ENCODE measurements at places on chromosomes 6 and 20.

DNA sequence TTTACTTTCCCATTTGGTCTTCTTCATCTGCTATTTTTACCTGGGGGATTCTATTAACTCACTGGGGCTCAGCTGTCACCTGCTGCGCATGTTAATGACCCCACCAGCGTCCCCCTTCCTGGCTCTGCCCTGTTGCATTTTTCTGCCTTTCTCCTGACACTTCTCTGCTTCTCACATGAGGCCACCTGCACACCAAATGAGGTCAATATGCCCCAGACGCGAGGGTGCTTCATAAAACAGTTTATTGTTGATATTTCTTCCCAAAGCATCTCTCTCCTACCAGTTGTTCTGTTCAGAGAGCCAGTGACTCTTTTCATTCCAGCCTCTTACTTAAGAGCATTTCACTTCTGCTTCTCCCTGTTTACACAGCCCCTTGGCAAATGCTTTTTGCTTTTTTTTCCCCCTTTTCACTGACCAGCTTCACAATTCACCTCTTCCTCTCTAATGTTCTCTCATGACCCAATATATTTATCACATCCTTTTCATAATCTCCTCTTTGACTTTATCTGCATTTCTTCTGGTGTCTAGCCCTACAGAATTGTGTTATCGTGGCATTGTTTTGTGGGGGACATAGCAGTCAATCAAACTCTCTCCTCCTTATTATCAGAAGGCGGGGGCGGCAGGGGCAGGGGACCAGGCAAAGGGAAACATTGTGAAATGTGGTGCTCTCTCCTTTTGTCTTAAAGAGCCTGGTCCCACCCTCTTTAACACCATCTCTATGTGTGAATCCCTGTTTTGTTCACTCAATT lies 545.8 kb upstream of the CITED2 start:
- DNase-seq, result no peak

DNA sequence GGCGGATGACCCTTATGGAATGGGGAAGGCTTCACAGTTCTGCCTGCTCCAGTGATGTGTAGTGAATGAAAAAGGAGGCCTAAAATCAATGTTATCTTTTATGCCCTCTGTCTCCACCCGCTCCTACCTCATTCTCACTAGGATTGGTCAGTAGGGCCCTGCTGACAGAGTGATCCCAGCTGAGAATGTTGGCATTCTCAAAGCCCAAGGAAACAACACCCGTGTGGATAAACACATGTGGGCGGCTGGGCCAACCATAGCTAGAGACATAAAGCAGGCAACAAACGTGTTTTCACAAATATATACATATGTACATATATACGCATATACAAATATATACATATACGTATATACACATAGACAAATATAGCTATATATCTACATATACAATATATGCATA lies 4.5 kb downstream of the RIPK1 start:
- DNase-seq, result no peak

GRCh38 chr6:107491138-107491609 lies 1.3 kb downstream of the SOBP start:
- no peak for DNase-seq

DNA sequence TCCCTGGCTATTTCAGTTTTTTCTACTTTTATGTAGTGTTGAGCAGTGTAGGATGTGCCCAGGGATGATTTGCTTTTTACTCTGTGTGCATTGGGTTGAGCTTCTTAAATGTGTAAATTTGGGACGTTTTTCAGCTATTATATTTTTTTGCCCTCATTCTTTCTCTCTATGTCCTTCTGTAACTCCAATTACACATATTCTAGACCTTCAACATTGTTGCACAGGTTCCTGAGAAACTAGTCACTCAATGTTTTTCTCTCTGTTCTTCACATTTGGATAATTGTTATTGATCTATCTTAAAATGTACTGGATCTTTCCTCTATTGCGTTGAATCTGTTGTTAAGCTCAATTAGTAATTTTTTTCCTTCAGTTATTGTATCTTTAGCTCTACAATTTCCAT lies 162.7 kb upstream of the TCF21 start:
- DNase-seq, result no peak

- DNase-seq, result no peak
These were observed 26.3 kb upstream of the ZNF318 start for GRCh38 chr6:43395776-43396175.

DNA sequence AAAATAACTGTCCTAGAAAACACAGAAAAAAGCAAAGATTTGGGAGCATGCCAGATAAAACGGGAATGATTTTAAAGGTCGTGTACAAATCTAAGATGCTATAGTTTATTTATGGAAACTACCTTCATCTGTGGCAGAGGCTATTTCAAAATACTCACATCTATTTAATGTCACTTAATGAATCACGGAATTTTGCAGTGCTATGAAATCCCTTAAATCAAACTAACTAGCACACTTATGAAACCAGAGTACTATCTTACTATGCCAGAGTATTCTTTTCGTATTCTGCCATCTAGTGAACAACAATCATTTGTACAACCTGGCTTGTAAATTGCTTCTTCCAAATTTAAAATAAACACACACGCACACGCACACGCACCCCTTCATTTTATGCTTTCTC lies 77.9 kb upstream of the BMP5 start:
- peak; percentile 42 for DNase-seq

GRCh38 chr6:161544801-161545480 lies 271.1 kb upstream of the AGPAT4 start:
- DNase-seq, result peak; percentile 16

DNA sequence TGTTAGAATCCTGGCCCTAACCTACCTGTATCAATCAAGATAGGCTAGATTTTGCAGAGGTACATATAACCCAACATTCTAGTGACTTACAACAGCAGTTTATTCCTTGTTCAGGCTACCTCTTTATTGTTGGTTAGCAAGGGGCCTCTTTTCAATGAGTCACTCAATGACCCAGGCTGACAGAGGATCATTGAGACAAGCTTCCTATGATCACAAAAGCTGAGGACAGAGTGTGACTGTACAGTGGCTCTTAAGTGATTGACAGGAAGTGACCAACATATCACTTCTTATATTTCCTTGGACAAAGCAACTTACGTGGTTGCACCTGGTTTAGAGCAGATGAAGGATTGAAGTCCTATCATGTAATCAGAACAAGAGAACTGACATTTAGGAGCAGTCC lies 740.9 kb downstream of the FRK start:
- no peak for DNase-seq

GRCh38 chr20:16699293-16699692 lies 30.5 kb upstream of the SNRPB2 start:
- DNase-seq, result no peak

GRCh38 chr6:140784573-140784972 lies 1348.2 kb upstream of the GJE1 start:
- no peak for DNase-seq

GRCh38 chr20:53302695-53303412 lies 290.8 kb downstream of the ZNF217 start:
- DNase-seq, result no peak

- DNase-seq, result no peak
These were observed 40.8 kb upstream of the BMP5 start for GRCh38 chr6:55916188-55916587.

DNA sequence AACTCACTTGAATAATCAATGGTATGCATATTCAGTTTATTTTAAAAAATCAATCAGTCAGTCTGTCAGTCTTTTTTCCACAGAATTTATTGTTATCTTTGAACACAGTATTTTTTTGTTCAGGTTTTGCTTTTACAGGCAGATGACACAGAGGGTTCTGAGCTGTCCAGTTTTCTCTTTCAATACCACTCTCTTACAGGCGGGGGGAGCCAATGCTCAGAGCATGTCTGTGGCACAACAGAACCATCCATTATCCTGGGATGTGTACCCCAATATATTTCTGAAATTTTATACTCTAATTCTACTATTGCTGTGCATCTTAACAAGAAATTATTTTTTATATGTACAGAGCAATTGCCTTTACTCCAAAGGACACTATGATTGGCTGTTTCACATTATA lies 21.2 kb downstream of the ROS1 start:
- DNase-seq, result no peak

DNA sequence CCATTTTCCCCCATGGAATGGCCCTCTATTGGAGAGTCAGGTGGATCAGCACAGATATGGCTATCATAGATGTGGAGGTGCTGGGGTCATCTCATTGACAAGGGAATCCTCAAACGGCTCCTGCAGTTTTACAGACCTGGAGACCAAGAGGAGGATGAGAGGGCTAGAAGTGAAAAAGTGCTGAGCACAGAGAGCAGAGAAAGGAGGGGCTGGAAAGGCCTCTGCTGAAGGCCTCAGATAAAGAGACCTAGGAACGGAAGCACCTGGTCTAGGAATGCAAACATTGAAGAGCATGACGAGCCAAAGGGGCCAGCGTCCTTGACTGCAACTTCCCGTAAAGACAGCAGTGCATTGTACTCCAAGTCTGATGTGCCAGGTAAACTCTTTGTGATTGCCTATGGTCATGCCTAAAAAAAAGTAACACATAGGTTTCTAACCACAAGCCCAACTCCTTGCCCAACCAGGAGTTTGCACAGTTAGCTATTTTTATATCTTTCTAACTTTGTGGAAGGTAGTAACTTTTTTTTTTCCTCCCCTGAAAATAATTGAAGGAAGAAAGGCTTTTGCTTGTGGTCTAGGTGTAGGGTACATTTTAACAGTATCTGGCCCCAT lies 15.2 kb downstream of the RSPH4A start:
- no peak for DNase-seq

GRCh38 chr6:131924881-131925474 lies 26.2 kb downstream of the CCN2 start:
- no peak for DNase-seq

DNA sequence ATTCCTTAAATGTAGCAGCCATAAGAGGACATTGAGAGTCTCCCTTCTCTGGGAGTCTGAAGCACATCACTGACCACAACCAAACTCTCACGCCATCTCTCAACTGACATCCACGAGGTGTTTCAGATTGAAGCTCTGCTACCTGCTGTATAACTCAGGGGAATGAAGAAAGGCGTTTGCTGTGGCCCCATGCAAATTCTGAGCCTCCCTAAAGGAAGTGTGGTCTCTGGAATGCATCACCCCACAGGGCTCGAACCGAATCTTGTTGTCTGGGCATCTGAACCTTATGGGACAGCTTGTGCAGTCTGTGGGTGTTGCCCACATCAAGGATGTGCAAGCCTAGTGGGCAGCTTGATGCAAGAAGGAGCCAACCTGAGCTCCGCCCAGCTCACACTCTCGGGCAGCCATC lies 10.9 kb downstream of the PMEPA1 start:
- DNase-seq, result no peak

- DNase-seq, result peak; percentile 50
These were observed 31.9 kb downstream of the ARID1B start for GRCh38 chr6:156809034-156809433.

GRCh38 chr6:128464790-128465189 lies 55.6 kb downstream of the PTPRK start:
- DNase-seq, result no peak

- DNase-seq, result no peak
These were observed 2.4 kb downstream of the CTCFL start for GRCh38 chr20:57522380-57523140.

- no peak for DNase-seq
These were observed 190.1 kb upstream of the VGLL2 start for GRCh38 chr6:117075218-117075617.

- no peak for DNase-seq
These were observed 129.5 kb upstream of the SGK1 start for GRCh38 chr6:134447423-134447822.

DNA sequence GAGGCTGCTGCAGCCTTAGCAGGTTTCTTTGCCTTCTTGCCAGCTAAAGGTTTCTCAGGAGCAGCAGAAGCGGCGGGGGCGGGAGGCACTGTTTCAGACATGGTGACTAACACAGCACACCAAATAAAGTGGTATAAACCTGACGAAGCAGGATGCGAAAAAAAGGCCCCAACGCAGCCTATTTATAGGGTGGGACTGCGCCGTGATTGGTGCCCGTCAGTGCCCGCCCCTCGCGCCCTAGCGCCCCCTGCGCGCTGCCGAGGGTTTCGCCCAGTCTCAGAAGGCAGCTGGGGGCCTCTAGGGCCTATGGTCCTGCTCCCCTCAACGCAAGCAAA lies 55.0 kb downstream of the TRIM38 start:
- DNase-seq, result peak; percentile 46

- peak; percentile 42 for DNase-seq
These were observed 241.0 kb downstream of the ADGRG6 start for GRCh38 chr6:142542704-142543233.

- DNase-seq, result peak; percentile 57
These were observed 42.1 kb upstream of the CDH22 start for GRCh38 chr20:46350201-46350985.

- no peak for DNase-seq
These were observed 109.5 kb downstream of the KIF13A start for GRCh38 chr6:17877895-17878440.

- no peak for DNase-seq
These were observed 534.3 kb upstream of the NRSN1 start for GRCh38 chr6:23591761-23592160.

DNA sequence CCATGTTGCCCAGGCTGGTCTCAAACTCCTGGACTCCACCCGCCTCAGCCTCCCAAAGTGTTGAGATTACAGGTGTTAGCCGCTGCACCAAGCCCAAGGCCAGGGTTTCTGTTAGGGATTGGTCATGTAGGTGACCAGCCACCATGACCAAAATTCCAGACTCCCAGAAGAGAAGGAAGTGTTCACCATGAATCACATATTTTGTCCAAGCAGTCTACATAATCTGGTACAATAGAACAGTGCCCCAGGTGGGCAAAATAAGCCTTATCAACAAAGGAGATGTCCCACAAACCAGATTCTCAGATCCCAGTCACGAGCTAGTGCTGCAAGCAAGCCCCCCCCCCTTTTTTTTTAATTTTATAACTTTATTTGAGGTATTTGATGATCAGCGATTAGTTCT lies 20.0 kb downstream of the ZNF341 start:
- no peak for DNase-seq

GRCh38 chr6:76057469-76057868 lies 15.0 kb downstream of the IMPG1 start:
- DNase-seq, result no peak

DNA sequence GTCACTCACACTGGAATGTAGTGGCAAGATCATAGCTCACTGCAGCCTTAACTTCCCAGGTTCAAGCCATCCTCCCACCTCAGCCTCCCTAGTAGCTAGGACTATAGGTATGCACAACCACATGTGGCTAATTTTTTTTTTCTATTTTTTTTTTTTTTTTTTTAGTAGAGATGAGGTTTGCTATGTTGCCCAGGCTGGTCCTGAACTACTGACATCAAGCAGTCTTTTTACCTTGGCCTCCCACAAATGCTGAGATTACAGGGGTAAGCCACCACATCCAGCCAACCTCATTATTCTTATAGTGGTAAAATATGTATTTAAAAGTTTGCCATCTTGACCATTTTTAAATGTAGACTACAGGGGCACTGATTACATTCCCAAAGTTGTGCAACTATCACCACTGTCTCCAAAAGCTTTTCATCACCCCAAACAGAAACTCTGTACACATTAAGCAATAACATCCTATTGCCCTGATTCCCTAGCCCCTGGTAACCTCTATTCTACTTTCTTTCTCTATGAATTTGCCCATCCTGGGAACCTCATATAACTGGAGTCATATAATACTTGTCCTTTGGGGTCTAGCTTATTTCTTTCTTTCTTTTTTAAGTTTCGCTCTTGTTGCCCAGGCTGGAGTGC lies 268.0 kb upstream of the JARID2 start:
- no peak for DNase-seq

- no peak for DNase-seq
These were observed 642 bp downstream of the NKX2-2 start for GRCh38 chr20:21513181-21513663.

- DNase-seq, result no peak
These were observed 105.8 kb upstream of the TRAF3IP2 start for GRCh38 chr6:111711476-111711875.

All from GM04504 (cell line).